Activated naive CD4-positive, alpha-beta T cell treated with anti-CD3 and anti-CD28 coated beads, Interleukin-2, amount 50 U/mL, for 16 hours (primary cell): ENCODE measurements at places on chromosomes 1 and 21.

GRCh38 chr1:171421413-171422020 is 63.8 kb upstream of the PRRC2C start:
- DNase-seq, result no peak

- no peak for DNase-seq
Measured at GRCh38 chr1:37239225-37239740, 205.0 kb upstream of the GRIK3 start.

DNA sequence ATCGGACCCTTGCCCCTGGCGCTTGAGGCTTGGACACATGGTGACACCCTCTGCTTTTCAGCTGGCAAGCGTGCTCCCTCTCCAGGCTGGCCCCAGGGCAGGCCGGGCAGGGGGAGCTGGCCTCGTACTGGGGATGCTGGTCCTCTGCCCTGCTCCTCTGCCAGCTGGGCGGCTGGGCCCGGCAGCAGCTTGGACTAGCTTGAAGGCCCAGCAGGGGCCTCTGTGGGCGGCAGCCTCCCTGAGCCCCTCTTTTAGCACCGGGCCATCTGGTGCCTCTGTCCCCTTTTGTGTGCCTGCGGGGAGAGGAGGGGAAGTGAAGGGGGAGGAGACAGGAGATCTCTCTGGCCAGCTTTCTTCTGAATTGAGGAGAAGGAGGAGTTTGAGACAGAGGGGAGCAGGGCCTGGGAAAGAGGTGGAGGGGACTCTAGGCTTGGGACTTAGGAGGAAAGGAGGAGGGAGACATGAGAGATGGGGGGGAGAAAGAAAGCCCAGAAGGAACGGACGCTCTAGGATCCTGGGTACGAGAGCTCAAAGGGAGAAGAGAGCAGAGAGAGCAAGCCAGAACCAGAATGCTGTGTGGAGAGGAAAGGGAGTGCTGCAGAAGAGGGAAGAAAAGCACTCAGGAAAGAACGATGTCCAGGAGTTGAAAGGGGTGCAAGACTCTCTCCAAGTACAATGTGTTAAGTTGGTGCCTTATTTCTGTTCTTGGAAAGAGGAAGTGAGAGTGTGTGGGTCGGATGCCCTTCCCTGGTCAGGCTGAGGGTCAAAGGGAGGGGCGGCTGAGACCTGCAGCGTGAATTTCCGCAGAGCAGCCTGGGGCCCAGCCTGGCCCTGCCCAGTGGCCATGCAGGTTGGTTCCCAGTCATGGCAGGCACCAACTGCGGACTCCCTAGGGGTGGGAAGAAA is 40.3 kb downstream of the IER5 start:
- DNase-seq, result no peak

GRCh38 chr1:205301205-205301821 is 20.2 kb downstream of the NUAK2 start:
- DNase-seq, result no peak

DNA sequence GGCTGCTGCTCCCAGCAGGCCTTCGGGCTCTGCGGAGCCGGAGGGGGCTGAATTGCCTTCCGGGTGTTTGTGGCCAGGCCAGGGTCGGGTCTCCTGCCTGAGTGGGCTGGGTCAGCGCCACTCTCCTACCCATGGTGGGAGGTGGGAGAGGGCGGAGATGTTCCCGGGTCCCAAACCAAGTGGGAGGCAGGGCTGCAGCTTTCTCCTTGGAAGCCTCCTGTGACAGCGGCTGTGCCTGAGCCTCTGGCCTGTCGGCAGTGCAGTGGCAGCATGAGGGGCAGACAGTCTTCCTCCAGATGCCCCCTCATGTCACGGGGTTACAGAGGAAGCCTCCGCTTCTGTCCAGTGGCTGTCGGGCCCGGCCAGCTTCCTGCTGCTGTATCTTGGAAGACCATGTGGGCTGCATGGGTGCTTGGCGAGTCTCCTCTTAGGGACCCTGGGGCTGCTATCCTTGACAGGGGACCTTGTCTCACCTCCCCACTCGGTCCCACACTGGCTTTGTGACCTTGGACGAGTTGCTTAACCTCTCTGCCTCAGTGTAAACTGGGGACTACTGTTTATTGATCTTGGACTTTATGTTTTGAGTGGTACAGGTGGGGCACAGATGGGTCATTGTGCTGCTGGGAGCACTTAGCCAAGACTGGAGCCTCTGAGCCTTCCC is 4.3 kb downstream of the SKI start:
- DNase-seq, result no peak

DNA sequence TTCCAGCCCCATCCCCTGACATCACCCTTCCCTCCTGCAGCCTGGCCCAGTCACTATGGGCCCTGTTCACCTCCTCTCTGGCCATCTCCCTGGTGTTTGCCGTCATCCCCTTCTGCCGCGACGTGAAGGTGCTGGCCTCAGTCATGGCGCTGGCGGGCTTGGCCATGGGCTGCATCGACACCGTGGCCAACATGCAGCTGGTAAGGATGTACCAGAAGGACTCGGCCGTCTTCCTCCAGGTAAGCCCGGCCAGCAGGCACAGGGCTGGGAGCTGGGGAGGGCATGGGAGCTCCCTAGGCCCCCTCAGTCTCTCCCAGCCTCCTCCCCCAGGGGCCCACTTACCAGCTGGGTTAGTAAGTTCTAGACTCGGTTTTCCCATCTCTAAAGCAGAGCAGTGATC is 52.1 kb downstream of the ELK4 start:
- DNase-seq, result no peak

- no peak for DNase-seq
Measured at GRCh38 chr21:34280959-34281358, 82.8 kb upstream of the KCNE2 start.

DNA sequence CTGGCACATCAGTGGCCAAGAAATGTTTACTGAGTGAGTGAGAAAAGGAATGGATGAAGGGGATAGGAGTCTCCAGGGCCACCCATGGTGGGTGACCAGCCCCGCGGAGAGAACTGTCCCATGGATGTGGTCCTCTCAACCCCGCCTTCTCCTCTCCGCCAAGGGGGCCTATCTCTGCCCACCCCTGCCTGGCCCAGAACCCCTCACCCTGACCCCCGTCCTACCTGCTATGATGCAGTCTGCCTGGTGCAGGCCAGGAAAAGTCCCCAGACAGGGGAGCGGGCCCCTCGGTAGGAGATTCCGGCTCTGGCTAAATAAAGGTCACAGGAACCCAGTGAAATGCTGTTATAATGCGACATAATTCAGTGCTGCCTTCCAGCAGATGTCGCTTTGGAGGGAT is 107.6 kb downstream of the PTPRU start:
- DNase-seq, result no peak

- no peak for DNase-seq
Measured at GRCh38 chr1:25195835-25196234, 36.5 kb downstream of the SYF2 start.

DNA sequence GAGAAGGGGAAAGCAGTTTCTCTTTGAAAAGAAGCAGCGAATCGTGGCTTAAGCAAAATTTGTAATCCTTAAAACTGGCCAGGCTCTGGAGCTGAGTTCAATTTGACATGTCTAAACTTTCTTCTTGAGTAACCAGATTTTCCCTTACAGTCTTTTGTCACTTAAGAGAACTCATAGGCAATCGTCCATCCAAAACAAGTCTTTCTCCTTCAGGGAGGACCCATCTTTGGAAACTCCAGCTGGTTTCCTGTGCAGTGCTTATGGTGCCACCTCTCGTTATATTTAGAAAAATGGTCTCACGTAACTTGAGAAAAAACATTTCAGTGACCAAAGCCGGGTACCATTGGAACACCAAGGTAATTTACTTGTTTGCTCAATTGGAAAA is 1.8 kb upstream of the PTTG1IP start:
- DNase-seq, result no peak

DNA sequence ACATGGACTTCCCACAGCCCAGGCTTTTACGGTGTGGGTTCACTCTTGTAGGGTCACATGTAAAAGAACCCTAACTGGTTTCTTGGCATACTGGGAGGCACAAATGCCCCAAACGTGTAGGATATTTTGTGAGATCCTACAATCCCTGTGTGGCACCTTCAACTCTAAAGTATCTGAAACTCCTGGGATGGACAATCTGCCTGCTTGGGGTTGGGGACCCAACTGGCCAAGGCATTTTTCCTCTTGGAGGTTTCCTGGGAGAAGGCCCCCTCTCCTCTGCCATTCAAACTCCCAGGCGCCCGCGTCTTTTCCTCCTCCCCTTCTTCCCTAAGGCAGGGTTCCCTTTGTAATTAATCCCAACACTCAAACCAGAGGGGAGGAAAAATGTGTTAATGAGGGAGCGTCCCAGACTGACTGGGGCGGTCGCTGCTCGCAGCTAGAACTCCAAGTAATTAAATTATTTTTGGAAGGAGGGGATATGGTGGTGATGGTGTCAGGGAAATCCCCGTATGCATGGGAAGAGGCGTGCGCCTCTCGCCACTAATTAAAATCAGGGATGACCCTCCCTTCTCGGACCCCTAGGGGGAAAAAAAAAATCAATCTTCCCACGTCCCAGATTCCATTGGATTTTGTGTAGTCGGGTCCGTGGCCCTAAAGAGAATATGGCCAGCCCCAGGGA is 681 bp upstream of the VANGL2 start:
- DNase-seq, result no peak
